Aorta (tissue), 5 donors: ENCODE measurements at places on chromosomes 3 and 15. TPM values are rescaled to one million over a fixed set of nuclear protein-coding genes. Genes with fewer than 3 reads are reported as not detected.

Gene GPR62
- total RNA-seq: not detected

Gene AGBL1
- 0.21 TPM for total RNA-seq

DNA sequence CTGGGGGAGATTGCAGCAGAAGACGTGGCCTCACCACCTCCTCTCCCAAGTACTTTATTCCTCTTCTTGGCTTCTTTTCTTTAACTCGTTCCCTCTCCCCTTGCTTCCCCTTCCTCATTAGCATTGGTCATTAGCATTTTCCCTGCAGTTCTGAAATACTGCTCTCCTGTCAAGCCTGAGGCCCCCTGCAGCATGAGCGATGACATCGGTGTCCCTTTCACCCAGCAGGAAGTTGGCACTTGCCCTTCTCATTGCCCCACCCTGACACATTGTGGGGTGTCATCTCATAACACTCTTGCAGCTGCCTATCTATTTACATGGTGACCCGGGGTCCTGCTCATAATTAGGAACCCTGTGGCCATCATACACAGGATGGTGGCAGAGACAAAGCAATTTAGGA, 167.1 kb downstream of the ARRDC4 start:
- H3K27ac ChIP-seq: no peak overlapping the region
- H3K27me3 ChIP-seq: no peaks in the 10 kb centered on the region
- DNase-seq: no peak
- H3K4me3 ChIP-seq: no peak overlapping the region

- H3K36me3 ChIP-seq: peaks cover 4% of the 10 kb centered on the region
- no peaks in the 10 kb centered on the region for H3K4me1 ChIP-seq
- no peak for DNase-seq
- H3K4me3 ChIP-seq: no peak overlapping the region
- H3K27me3 ChIP-seq: no peaks in the 10 kb centered on the region
Measured at GRCh38 chr3:51390246-51391074, 625 bp upstream of the RBM15B start.

- H3K4me3 ChIP-seq: no peak overlapping the region
- peak overlapping the region; percentile 89 for H3K27ac ChIP-seq
- H3K27me3 ChIP-seq: no peaks in the 10 kb centered on the region
- H3K36me3 ChIP-seq: no peaks in the 10 kb centered on the region
- H3K4me1 ChIP-seq: peaks cover 23% of the 10 kb centered on the region
Measured at GRCh38 chr3:24220859-24221657, 273.6 kb downstream of the THRB start.

- no peaks in the 10 kb centered on the region for H3K27me3 ChIP-seq
- no peak overlapping the region for H3K4me3 ChIP-seq
Measured at GRCh38 chr3:161558236-161558635, 61.6 kb downstream of the OTOL1 start.

DNA sequence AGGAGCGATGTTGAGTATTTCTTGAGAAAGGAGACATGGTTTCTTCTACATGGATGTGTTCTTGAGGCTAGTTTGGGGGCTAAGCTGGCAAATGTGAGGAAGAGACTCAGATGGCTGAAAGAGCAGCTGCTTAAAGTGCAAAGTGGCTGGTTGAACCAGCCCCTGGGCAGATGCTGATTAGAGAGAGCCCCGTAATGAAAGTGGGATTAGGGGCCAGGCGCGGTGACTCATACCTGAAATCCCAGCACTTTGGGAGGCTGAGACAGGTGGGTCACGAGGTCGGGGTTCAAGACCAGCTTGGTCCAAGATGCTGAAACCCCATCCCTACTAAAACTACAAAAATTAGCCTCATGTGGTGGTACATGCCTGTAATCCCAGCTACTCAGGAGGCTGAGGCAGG, 75.0 kb upstream of the GCNT3 start:
- H3K4me1 ChIP-seq: no peaks in the 10 kb centered on the region
- no peak overlapping the region for H3K27ac ChIP-seq
- no peak overlapping the region for H3K4me3 ChIP-seq
- no peaks in the 10 kb centered on the region for H3K27me3 ChIP-seq
- DNase-seq: no peak
- no peaks in the 10 kb centered on the region for H3K36me3 ChIP-seq

GRCh38 chr15:85688711-85689110, 106.0 kb downstream of the KLHL25 start:
- H3K4me1 ChIP-seq: peaks cover 8% of the 10 kb centered on the region
- no peaks in the 10 kb centered on the region for H3K36me3 ChIP-seq
- DNase-seq: no peak
- H3K27me3 ChIP-seq: no peaks in the 10 kb centered on the region
